ENCODE measurements at places on chromosomes 2 and 18.

GRCh38 chr2:161839926-161840325 lies 215.7 kb downstream of the SLC4A10 start:
- no peak for DNase-seq

- DNase-seq: no peak
Observed at GRCh38 chr2:172860336-172860707, 124.7 kb downstream of the RAPGEF4 start.

DNA sequence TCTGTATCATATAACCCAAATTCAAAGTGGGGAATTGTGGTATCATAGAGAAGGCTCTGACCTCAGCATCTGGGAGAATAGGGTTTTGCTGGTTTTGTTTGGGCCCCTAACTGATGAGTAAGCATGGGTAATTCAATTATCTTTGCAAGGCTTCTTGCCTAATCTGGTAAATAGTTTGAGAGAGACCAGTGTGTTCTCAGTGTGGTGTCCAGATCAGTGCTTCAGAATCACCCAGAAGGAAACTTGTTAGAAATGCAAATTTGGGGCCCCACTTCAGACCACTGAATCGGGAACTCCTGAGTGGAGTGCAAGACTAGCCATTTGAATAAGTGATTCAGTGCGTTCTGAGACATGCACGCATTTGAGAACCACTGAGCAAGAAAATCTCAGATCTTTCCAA lies 282.7 kb downstream of the EPHA4 start:
- DNase-seq: no peak

DNA sequence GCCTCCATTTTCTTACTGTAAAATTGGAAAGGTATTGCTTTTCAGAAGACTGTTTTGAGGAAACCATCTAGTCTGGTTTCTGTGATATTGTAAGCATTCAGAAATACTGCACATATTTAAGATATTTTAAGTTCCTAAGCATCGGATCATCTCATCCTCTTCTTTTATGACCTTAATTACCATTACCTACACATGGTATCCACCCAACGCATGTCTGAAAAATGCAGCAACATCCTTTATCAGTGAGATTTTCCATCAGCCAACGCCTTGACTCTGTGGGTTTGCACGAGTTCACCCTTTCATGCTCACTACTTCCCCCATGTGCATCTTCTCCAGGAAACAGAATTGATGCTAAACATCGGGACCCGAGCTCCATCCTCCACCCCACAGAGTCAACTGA lies 84.3 kb downstream of the COL4A4 start:
- no peak for DNase-seq

DNA sequence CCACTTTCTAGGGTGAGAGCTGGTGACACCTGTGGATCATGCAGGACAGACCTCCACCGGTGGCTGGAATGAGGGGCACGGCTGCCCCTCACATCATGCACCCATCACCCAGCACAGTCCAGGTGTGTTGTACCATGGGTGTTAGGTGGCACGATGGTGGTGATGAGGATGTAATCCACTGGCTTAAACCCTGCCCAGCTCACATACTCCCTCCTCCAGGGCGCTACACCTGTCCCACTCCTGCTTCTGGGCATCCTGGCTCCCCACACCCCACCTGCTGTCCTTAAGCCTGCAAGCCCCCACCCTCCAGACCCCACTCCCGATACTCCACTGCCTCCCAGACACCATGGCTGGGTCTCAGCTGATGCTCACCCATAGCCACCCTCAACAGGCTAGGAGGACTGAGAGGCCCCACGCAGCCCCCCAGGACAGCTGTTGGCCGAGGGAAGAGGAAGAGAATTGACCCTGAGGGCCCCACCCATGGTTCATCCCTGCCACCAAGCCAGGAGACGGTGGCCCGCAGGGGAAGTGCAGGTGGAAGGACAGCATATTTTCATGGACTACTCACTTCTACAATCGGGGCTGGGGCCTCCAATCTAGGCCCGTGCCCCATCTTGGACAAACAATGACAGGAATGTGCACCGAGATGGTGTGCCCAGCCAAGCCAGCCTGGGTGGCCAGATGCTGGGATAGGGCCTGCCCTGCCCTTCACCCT lies 34.3 kb downstream of the MAL start:
- no peak for DNase-seq

- DNase-seq: no peak
Observed at GRCh38 chr2:213121690-213122089, 29.7 kb downstream of the IKZF2 start.

GRCh38 chr2:42788882-42789281 lies 3.5 kb downstream of the HAAO start:
- DNase-seq: no peak

GRCh38 chr2:156379071-156379470 lies 46.5 kb upstream of the NR4A2 start:
- no peak for DNase-seq

DNA sequence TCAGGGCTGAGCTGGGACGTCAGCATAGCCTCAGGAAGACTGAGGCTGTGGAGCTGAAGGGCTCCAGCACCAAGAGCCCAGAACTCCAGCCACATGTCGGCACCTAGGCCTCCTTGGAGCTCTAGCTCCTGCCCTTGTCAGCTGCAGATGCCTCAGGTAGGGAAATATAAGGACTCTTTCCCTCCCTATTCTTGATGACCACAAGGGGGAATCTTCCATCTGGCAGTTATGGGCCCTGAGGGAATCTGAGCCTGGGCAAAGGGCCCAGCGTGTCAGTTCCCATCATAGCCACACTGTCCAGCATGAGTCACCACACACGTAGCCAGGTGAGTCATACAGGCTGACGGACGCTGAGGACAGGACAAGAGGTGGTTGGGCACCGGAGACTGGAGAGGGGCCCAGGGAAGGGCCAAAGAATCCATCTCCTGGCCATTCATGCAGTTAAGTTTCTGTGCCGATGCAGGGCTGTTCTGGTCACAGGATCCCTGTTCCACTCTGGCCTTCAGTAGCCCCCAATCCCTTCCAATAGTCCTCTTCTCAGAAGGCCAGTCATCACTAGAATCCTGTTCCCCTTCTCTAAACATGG lies 1.8 kb downstream of the MPV17 start:
- DNase-seq: no peak

- no peak for DNase-seq
Observed at GRCh38 chr2:199659207-199659606, 191.8 kb downstream of the FTCDNL1 start.

DNA sequence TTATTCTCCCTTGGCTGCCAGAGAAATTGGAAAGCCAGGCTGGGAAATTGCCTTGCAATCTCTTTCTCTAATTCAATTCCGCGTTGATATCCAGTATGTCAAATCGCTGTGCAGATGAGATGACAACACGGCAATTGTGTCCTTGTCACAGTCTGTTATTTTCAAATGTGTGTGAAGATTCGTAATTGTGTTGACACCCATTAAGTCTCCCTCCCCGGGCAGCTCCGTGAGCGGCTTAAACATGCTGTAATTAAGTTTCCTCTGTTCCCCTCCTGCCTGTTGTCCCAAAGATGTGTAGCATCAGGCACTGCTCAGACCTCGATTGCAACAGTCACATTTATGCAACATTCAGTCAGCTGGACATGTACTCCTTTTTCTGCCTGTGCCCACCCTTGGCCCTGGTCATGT lies 209.5 kb downstream of the LPIN1 start:
- DNase-seq: no peak

- no peak for DNase-seq
Observed at GRCh38 chr18:61322265-61322873, 10.9 kb upstream of the CDH20 start.

- no peak for DNase-seq
Observed at GRCh38 chr2:176461098-176461808, 192.0 kb downstream of the MTX2 start.

DNA sequence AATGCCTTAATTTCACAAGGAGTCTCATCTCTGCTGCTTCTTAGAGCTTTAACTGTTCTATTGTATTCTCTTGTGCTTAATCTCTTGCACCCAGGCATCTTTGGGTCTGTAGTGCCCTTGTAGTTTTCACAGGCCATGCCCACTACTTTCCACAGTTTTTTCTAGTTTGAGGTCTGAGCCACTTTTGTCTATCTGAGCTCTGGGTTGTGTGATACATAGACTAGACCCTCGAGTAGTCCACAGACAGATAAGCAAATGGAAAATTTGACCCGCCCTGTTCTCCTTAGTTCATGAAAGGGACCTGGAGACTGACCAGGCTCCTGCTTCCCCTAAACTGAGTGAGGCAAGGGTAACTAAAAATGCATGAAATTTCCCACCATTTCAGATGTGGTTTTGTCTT lies 466.8 kb upstream of the ZEB2 start:
- DNase-seq: no peak

- peak; percentile 1 for DNase-seq
Observed at GRCh38 chr18:79560042-79560860, 119.4 kb upstream of the CTDP1 start.

GRCh38 chr2:42118754-42119569 lies 50.2 kb upstream of the EML4 start:
- no peak for DNase-seq

GRCh38 chr2:45821558-45822271 lies 170.2 kb downstream of the PRKCE start:
- DNase-seq: no peak

DNA sequence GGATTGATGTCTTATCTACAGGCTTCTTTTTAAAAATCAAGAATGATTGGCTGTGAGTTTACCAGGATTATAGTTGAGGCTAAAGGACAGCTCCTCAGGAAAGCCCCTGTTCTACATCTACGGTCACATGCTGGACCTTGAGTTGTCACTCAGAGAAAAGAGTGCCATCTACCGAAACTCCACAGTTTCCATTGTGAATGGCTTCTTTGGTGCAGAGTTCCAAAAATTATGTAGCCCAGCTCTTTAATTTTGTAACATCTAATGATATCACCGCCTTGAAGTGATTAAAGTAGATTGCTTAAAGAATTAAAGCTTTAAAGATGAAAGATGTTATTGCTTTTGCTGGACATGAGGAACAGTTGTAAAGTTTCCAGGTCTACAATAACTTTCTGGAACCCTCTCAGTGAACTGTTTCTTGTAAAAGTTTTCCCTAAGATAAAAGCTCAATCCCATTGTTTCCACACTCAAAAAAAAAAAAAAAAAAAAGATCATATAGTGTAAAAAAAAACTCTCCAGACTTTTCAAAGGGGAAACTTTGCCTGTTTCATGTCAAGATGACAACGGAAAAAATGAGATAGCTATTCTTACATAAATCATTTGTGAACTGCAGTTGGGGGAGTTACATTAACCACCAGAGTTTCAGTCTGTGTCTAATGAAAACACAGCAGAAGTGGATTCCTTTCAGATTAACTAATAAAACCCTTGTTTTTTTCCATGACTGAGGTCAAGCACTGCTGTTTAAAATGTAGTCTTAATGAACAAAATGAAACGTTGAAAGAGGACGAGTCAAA lies 4.3 kb downstream of the COL3A1 start:
- no peak for DNase-seq

- DNase-seq: no peak
Observed at GRCh38 chr2:29526587-29527586, 394.5 kb downstream of the ALK start.

GRCh38 chr2:37326866-37327634 lies 2.4 kb upstream of the PRKD3 start:
- no peak for DNase-seq

DNA sequence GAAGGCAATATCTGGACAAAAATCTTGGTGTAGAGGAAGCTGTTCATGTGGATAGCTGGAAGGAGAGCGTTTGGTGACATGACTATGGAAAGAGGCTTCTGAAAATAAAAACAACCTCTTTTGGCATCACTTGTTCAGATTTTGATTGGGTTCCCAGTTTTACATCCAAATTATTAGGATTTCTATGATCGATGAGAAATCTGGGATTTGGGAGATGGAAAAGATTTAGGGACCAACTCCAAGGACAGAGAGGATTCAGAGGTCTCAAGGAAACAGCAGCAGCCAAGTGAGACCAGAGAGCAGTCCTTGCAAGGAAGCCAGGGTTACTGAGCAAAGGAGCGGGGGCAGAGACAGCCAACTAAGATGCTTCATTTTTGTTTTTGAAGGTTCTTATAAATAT lies 441.7 kb downstream of the TRIB2 start:
- no peak for DNase-seq

- no peak for DNase-seq
Observed at GRCh38 chr2:62197925-62198633, 2.2 kb downstream of the B3GNT2 start.

DNA sequence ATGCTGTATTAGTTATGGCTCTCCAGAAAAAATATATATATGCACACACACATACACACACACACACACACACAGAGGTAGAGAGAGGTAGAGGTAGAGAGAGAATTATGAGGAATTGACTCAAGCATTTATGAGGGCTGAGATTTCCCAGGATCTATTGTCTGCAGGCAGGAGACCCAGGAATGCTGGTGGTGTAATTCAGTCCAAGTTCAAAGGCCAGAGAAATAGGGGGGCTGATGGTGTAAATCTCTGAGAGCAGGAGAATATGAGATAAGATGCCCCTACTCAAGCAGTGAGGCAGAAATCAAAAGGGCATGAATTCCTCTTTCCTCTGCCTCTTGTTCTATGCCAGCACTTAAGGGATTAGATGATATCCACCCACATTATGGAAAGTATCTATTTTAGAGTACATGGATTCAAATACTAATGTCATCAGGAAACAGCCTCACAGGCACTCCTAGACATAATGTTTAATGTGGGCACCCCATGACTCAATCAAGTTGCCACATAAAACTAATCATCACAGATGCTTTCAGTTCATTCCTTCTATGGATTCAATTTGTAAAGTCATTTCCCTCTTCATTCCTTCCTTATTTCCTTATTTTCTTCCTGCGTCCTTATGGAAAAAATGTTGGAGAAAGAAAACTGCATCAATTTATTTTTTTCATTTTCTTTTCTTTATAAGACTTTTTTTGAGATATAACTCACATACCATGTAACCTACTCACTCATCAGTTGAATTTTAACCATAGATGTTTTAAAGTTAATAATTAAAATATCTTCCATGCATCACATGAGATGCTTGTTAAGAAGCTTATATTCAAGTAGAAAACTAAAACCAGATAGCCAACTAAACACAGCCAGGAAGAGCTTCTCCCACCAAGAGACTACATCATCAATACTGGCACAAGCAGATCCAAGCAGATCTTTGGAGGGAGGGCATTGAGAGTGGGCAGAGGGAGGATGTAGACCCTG lies 406.2 kb downstream of the MBD2 start:
- DNase-seq: no peak

GRCh38 chr2:231810905-231811304 lies 24.7 kb downstream of the COPS7B start:
- no peak for DNase-seq

DNA sequence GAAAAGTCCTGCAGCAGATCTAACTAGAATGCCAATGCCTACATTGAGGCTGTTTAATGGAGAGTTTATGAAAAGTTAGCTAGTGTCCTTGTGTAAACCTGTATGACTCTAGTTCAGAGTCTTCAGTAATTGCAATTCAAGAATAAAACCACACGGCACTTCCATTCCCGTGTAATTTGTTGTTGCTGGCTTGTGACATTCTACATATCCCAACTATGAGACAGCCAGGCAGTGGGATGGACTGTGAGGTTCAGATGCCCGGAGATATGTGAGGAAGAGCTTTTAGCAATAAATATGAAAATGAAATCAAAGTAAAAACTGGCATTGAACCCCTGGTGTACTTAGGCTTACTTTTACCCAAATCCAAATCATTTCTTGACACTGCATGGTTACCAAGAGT lies 263.4 kb downstream of the NEDD4L start:
- no peak for DNase-seq

Data from activated T-cell treated with anti-CD3 and anti-CD28 coated beads, Interleukin-2, amount 50 U/mL, for 1 hour (primary cell).